ENCODE measurements at places on chromosomes 4 and X.

DNA sequence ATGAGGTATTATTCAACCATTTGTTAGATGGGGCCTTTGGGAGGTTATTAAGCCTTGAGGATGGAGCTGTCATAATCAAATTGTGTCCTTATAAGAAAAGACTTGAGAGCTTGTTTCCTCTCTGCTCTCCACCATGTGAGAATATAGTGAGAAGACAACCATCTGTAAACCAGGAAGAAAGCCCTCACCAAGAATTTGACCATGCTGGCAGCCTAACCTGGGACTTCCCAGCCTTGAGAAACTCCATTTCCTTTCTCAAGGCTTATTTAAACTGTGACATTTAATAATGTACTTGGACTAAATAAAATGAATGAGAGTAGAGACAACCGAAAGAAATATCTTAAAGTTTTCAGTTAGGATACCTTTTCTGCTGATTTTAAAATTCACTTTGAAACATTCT lies 83.7 kb upstream of the GC start:
- DNase-seq: no peak

- no peak for DNase-seq
Measured at GRCh38 chrX:39898147-39898546, 199.6 kb downstream of the BCOR start.

DNA sequence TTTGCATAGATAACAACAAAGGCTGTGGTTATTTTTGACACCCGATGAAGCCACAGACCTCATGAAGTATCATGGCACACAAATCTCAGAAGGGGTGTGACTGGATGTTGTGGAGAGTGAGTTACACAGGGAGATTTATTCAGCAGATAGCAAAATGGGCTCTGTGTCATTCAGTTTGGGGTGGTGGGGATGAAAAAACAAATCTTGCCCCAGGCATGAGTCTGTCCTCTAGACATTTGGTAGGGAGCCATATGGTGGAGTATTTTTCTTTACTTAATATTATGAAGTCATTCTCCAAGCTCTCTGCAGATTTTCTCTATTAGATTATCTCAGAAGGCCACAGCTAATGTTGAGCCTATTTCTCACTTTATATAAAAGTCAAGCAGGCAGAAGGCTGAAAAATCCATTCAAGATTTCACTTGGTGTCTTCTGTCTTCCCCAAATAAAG lies 277.1 kb upstream of the TENM3 start:
- DNase-seq: no peak

DNA sequence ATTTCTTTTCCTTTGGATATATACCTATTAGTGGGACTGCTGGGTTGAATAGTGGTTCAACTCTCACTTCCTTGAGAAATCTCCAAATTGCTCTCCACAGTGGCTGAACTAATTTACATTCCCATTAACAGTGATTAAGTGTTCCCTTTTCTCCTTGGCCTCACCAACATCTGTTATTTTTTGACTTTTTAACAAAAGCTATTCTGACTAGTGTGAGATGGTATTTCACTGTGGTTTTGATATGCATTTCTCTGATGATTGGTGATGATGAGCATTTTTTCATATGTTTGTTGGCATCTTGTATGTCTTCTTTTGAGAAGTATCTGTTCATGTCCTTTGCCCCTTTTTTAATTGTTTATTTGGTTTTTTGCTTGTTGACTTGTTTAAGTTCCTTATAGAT lies 413.0 kb downstream of the MAPK10 start:
- DNase-seq: no peak

DNA sequence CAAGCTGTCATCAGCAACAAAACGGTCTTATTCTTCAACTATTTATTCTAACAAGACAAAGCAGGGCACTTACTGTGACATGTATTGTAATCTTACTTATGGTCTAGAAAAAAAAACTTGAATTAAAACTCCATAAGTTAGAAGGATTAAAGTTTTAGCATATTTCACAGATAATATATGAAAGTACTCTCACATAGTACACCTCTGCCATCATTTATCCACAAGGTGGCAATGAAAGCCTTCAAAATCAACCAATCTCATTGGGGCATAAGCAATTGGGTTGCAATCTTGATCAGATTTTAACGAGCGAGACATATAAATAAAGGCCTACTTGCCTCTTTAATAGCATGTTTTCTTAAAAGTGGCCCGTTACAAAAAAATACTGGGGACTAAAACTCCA lies 1382.9 kb downstream of the FAM133A start:
- no peak for DNase-seq

DNA sequence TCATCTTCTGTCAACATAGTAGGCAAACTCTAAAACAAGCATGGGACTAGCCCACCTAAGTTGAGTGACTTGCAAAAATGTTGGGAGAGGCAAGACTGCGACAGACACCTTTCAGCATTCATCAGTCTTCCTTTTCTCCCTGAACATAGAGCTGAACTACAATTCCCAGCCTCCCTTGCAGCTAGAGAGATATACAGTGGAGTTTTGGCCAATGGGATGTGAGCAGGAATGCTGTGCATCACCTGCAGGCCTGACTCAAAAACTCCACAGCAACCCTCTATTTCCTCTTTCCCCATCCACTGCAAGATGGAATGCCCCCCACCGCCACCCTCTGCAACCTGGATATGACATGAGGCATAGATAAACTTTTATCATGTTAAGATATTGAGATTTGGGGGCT lies 66.5 kb downstream of the PDHA1 start:
- DNase-seq: no peak

DNA sequence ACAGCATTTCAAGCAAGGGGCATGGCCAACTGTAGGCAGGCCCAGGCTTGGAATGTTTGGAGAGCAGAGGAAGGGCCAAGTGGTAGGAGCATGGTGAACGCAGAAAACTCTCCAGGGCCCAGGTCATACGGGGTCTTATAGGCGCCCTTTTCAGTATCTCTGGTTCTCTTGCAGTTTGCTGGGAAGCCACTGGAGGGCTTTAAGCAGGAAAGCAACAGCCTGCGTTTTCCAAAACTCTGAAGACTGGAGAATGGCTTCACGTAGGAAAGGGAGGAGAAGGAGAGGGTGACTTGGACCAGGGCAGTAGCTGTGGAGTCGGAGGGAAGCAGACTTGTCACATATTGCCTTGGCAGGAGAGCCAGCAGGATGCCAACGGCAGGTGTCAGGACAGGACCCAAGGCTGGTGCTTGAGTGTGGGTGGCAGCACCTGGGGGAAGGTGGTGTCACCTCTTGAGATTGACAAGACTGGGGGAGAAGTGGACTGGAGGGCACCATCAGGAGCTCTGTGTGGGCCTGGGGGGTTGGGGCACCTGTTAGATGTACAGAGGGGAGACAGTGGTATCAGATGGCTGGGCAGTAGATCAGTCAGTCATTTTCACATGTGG lies 21.9 kb downstream of the TKTL1 start:
- no peak for DNase-seq

DNA sequence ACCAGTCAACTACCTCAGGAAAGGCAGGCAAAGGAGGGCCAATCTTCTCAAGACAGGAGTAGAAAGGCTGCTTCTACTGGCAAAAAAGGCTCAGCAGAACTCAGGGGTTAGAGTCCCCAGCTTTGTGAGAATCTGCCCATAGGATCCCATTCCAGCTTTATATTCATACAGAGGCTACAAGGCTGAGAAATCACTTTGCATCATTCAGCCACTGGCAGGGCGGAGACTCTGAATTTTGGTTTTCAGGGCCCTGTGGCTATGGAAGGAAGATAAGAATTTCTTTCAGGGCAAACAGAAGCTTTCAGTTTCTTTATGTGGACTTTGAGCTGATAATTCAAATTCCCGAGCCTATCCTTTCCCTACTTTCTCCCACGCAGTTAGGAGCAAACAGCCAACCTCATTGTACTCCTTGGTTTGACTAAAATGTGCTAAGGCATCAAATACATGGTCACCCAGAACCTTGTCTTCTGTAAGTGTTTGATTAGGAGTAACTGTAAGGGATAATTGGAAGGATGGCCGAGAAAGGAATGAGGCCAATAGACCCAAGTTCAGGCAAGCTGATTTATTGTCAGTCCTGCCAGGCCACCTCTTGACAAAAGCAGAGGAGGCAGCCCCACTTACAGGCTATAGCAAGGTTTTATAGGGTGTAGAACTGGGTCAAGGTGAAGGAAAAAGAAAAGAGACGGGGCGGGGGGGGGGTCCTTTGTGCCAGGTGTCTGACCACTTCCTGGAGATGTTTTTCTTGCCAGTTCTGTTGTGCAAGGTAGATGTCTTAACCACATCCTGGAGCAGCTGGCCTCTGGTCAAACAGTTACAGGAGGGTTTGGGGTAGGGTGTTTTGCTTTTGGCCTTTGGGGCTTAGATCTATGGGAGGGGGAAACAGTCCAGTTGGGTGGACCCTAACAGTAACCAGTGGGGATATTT lies 165.3 kb upstream of the PPP1R2C start:
- no peak for DNase-seq

DNA sequence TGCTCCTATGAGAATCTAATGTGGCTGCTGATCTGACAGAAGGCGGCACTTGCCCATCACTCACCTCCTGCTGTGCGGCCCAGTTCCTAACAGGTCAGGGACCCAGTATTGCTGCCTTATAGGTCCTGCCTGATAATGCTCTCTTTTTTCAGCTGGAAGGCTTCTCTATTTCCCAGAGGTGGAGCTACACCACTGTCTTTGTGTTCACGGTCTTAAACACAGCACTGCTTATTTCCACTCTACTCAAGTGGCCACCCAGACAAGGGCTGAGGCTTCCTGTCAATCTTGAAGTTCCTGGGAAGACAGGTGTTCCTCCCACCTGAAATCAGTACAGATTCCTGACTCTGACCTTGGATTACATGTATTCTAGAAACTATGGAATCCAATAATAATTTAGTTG lies 270.6 kb downstream of the NR3C2 start:
- no peak for DNase-seq

DNA sequence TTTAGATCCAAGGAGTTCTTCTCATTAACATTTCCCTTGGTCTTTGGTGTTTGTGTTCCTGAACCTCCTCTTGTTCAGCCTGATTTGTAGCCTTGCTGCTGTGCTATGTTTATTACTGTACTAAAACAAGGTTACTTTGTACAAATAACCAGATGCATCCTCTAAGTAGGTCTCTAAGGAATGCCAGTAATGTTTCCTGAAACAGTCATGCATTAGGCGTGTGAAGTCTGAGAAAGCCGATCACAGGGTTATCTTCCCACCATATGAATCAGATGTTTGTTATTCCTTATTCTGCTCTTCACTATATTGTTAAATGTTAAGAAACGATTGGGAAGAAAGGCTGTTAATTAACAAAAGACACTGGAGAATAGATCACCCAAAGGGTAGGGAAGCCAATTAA lies 66.9 kb downstream of the GALNTL6 start:
- no peak for DNase-seq

All from activated naive CD8-positive, alpha-beta T cell treated with anti-CD3 and anti-CD28 coated beads, Interleukin-2, amount 50 U/mL, for 16 hours (primary cell).